ENCODE measurements at places on chromosomes 13 and 19. TPM values are rescaled to one million over a fixed set of nuclear protein-coding genes. Genes with fewer than 3 reads are reported as not detected.

Gene ZNF540
- 4.2 TPM for total RNA-seq

Gene ZNF667
- 3.6 TPM for total RNA-seq

Gene ALG11
- 10.5 TPM for total RNA-seq

Gene RFPL4A
- not detected for total RNA-seq

Gene KIR2DL3
- 0.44 TPM for total RNA-seq

Gene PLA2G4C
- total RNA-seq = 25.9 TPM

Gene PDX1
- not detected for total RNA-seq

Gene TNFSF9
- total RNA-seq = 11.6 TPM

Gene TINCR
- total RNA-seq = 3.1 TPM

Gene ZNF85
- total RNA-seq = 5.3 TPM

DNA sequence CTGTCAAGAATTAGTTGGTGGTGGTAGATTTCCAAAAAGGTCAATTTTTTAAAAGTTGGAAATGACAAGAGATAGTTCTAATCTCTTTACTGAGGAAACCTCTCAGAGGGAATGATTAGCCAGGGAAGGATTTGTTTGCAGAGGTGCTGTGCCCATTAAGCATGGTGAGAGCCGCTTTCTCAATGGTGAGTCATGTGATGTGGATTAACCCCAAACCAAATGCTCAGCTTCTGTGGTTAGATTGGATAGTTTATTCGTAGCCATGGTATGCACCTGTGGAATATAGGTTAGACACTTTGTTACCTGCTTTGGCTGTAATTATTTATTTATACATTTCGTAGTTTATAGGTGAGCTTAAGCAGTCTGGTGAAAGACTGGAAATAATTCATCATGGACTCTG lies 7.1 kb downstream of the HNRNPM start:
- H3K36me3 ChIP-seq = peaks cover 15% of the 10 kb centered on the region
- DNase-seq = peak; percentile 53
- H3K27me3 ChIP-seq = no peaks in the 10 kb centered on the region
- H3K4me3 ChIP-seq = no peak overlapping the region
- H3K27ac ChIP-seq = no peak overlapping the region

DNA sequence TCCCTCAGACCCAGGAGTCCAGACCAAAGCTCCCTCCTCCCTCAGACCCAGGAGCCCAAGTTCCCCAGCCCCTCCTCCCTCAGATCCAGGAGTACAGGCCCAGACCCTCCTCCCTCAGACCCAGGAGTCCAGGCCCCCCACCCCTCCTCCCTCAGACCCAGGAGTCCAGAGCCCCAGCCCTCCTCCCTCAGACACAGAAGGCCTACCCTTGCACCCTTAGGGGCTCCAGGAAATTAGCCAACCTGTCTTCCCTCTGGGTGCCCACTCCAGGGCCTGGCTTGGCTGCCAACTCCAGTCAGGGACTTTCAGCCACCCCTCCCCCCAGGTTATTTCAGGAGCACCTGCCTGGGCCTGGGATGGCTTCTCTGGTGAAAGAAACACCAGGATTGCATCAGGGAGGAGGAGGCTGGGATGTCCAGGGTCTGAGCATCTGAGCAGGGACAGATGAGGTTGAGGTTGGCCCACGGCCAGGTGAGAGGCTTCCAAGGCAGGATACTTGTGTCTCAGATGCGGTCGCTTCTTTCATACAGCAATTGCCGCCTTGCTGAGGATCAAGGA lies at the start of gene FGF21:
Gene FGF21 (plus strand): TSS at position 441 of the 558 bp plus-strand sequence. CDS start 713 bp downstream, outside the sequence.
- peaks cover 11% of the 10 kb centered on the region for H3K27me3 ChIP-seq
- no peaks in the 10 kb centered on the region for H3K36me3 ChIP-seq
- peak within 1 kb of the TSS; percentile 89 for H3K27ac ChIP-seq
- peaks cover 13% of the 10 kb centered on the region for H3K4me1 ChIP-seq
- H3K4me3 ChIP-seq = no peak within 1 kb of the TSS
- DNase-seq = no peak

GRCh38 chr19:2365201-2365970 lies 5.3 kb downstream of the TMPRSS9 start:
- no peak for DNase-seq
- no peak overlapping the region for H3K27ac ChIP-seq
- H3K4me1 ChIP-seq = no peaks in the 10 kb centered on the region
- H3K36me3 ChIP-seq = no peaks in the 10 kb centered on the region

DNA sequence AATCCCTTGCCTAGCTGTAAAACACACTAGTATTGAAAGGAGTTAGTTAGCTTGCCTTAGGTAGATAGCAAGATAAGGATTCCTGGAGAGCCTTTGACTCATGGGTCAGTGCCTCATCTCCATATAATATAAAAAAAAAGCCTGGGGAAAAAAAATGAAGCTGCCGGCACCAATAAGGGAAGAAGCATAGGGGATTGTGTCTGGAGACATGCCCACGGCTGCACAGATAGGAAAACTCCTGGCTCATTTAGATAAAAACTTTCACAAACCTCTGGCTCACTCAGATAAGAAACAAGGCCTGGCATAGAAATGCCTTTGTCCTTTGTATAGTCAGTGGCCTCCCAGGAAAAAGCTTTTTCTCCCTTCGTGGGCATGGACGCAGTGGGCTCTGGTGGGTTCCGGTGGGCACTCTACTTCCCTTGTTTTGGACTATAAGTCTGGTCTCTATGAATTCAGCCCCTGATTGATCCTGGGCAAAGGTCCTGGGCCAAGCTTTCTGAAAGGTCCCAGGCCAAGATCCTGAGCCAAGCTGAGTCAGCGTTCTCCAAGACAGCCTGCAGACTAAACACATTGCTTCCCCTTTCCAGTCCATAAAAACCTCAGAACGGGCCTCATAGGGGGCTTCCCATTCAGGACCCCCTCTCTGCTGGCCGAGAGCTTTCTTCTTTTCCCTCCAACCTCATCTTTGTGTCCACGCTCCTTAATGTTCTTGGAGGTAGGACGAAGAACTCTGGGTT lies 4.9 kb upstream of the OR7A17 start:
- peaks cover 3% of the 10 kb centered on the region for H3K4me1 ChIP-seq
- H3K4me3 ChIP-seq = no peak overlapping the region
- no peak for DNase-seq
- no peaks in the 10 kb centered on the region for H3K36me3 ChIP-seq

- H3K27me3 ChIP-seq = no peaks in the 10 kb centered on the region
- no peaks in the 10 kb centered on the region for H3K4me1 ChIP-seq
- H3K36me3 ChIP-seq = no peaks in the 10 kb centered on the region
Observed at GRCh38 chr19:46186717-46187101, 38.7 kb downstream of the IGFL2 start.

DNA sequence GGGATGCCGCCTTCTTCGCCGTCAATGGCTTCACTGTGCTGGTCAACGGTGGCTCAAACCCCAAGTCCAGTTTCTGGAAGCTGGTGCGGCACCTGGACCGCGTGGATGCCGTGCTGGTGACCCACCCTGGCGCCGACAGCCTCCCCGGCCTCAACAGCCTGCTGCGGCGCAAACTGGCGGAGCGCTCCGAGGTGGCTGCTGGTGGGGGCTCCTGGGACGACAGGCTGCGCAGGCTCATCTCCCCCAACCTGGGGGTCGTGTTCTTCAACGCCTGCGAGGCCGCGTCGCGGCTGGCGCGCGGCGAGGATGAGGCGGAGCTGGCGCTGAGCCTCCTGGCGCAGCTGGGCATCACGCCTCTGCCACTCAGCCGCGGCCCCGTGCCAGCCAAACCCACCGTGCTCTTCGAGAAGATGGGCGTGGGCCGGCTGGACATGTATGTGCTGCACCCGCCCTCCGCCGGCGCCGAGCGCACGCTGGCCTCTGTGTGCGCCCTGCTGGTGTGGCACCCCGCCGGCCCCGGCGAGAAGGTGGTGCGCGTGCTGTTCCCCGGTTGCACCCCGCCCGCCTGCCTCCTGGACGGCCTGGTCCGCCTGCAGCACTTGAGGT lies 7.0 kb downstream of the MAP1S start:
- H3K36me3 ChIP-seq = peaks cover 68% of the 10 kb centered on the region
- H3K4me3 ChIP-seq = no peak overlapping the region

GRCh38 chr19:41543582-41543981 lies 32.4 kb upstream of the CEACAM21 start:
- no peak for DNase-seq
- no peak overlapping the region for H3K27ac ChIP-seq
- H3K27me3 ChIP-seq = no peaks in the 10 kb centered on the region

DNA sequence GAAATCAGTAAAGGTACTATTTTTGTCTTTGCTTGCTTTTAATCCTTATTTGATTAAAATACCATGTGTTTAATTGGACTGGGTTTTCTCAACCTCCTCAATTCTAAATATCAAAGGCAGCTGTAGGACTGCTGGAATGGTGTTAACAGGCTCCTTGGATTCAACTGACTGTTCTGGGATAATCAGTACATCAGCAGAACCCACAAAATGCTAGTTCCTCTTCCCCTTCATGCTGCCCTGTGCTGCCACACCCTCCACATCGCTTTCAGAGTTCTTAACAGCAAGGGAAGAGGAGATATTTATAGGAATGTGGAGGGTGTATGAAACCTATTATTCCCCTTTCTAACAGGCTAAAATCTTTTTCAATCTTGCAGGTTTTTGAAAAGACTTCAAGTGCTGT lies 82.4 kb downstream of the KCTD12 start:
- H3K36me3 ChIP-seq = no peaks in the 10 kb centered on the region
- no peaks in the 10 kb centered on the region for H3K27me3 ChIP-seq
- no peak overlapping the region for H3K27ac ChIP-seq

Measured in upper lobe of left lung (tissue), 6 donors.